ENCODE measurements at places on chromosomes 5 and 9.

DNA sequence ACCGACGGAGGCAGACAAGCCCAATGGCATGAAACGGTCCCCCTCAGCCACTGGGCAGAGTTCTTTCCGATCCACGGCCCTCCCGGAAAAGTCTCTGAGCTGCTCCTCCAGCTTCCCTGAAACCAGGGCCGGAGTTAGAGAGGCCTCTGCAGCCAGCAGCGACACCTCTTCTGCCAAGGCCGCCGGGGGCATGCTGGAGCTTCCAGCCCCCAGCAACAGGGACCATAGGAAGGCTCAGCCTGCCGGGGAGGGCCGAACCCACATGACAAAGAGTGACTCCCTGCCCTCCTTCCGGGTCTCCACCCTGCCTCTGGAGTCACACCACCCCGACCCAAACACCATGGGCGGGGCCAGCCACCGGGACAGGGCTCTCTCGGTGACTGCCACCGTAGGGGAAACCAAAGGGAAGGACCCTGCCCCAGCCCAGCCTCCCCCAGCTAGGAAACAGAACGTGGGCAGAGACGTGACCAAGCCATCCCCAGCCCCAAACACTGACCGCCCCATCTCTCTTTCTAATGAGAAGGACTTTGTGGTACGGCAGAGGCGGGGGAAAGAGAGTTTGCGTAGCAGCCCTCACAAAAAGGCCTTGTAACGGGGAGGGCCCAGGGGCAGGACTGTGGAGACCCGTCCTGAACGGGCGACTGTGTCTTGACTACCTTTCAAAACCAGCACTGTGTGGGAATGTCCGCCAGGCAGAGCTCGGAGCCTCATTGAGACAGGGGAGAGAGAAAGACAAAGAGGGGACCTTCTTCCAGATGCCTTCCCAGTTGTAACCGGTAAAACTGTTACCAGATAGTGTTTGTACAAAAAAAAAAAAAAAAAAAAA, 29.9 kb downstream of the CD180 start:
- DNase-seq, result peak; percentile 80

- peak; percentile 76 for DNase-seq
Observed at GRCh38 chr5:151037561-151038411, 17.4 kb downstream of the GPX3 start.

GRCh38 chr5:911601-912000, 18.9 kb downstream of the TRIP13 start:
- DNase-seq, result no peak

GRCh38 chr9:24602693-24603352, 57.1 kb upstream of the IZUMO3 start:
- no peak for DNase-seq

DNA sequence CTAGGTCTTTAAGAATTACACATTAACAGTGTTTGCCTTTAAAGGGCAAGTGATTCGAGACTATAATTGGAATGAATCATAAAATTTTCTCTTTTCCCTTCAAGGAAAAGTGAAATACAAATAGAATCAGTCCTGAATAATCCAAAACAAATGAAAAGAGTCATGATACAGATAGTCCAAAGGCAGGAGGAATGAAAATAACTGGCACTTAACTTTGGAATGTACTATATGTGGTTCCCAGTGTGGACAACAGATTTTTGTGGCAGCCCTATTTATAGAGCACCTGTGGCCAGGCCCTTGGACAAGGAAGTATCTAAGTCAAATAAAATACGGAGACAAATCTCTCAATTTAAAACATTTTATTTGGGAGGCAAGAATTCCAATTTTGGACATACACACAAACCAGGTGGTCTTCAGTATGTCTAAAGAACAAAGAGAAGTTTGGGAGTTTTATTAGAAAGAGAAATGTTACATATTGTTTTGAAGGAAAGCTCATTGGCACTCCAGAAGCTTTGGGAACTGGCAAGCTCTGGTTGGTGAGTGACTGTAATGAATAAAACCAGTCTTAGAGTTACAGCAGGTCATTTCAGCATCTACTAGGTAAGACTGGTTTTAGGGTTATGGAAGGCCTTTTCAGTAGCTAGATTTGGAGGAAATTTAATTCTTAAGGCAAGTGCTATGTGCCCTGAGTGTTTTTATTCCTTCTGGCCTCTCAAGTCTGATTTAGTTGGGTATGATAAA, 116.0 kb upstream of the PAM start:
- no peak for DNase-seq

DNA sequence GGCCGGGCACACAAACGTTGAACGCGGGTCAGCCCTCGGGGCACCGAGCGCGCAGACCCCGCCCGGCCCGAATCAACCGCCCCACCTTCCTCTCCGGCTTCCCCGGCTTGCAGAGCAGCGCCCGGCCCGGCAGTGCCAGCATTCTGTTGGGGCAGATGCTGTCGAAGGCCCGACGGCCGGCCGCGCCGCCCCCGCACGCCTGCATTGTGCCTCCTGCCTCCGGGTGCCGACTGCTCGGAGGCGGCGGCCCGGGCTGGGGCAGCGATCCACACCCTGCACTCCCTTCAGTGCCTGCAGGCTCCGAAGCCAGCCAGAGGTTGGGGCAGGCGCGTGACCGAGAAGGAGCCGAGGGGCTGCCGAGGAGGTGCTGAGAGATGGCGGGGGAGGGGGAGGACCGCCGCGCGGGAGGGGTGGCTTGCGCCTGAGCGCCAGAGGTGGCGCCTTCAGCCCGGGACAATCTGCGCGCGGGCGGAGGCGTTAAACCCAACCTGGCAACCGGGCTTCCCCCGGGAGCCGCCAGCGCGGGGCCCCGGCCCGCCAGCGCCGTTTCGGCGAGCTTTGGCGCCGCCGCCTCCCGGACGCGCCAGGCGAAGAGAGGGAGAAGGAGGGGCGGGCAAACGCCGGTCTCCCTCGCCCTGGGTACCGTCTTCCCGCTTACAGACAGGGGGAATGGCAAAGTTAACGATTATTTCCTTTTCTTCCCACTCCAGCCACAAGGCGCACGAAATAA, at the start of gene MCIDAS:
MCIDAS (minus strand) TSS at position 382 of the 730 bp plus-strand sequence; CDS start at position 205, 177 bp downstream.
- no peak for DNase-seq

- DNase-seq, result no peak
Observed at GRCh38 chr5:153749960-153750359, 259.5 kb downstream of the GRIA1 start.

- peak; percentile 88 for DNase-seq
Observed at GRCh38 chr9:20683351-20684034, 566 bp upstream of the FOCAD start.

GRCh38 chr5:174844971-174845370, 120.6 kb downstream of the MSX2 start:
- DNase-seq, result no peak

GRCh38 chr5:177357459-177358351, at the start of gene RGS14:
RGS14 (plus strand) TSS chr5:177357924; CDS start chr5:177358025, 101 bp downstream.
- no peak for DNase-seq

DNA sequence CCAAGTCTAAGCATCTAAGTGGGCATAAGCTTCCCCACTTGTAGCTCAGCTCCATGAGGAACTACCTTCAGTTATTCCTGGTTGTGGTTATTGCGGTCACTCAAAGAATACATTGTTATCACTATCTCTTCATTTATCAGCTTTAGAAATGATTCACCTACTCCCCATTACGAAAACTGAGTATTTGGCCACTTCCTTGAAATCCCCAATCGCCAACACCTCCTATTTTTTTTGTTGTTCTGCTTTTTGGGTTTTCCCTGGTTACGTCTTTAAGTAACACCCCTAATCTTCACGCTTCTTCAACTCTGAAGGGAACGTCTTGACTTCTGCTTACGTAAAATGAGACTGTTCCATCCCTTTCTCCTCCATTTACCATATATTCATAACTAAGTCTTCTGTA, 20.7 kb downstream of the MAPK9 start:
- DNase-seq, result no peak

GRCh38 chr5:15069407-15069905, 197.9 kb upstream of the ANKH start:
- no peak for DNase-seq

GRCh38 chr5:139950436-139950835, 92.7 kb downstream of the NRG2 start:
- DNase-seq, result no peak

- no peak for DNase-seq
Observed at GRCh38 chr5:173664154-173664526, 47.7 kb upstream of the BOD1 start.

DNA sequence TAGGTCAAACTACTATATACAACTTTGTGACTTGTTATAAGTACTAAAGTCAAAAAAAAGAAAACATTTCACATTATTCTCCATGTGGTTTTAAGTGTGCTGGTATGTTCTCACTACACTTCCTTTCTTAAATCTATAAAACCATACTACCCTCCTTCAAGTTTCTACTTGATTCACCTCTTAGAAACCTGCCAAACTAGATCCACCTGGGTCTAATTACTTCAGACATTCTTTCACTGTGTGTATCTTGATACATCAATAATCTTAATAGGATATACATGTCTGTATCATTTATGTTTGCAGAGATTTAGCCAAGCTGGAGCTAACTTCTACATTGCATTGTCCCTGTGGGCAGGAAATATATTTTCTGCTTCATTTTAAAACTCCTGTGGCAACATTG, 1012.6 kb downstream of the EFNA5 start:
- DNase-seq, result no peak

DNA sequence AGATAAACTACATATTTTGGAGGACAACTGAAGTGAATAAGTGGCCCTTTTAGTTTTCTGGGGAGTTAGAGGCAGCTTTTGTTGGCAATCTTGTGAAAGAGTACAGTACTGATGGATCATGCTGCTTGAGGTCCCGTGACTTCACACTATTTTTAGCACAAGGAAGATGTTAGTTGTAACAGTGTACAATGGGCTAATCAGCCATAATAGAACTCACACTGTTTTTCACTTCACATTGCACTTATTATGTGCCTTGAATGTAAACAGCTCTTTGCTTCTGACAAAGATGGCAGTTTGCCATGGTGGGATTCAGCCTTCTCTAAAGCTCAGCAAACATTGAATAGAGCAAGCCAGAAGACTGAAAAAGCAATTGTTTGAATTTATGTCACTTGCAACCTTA, 176.7 kb upstream of the ZNF608 start:
- DNase-seq, result peak; percentile 23

GRCh38 chr9:129469188-129469987, 151.5 kb downstream of the C9orf50 start:
- no peak for DNase-seq

GRCh38 chr5:154410008-154410407, 35.8 kb upstream of the SAP30L start:
- no peak for DNase-seq

DNA sequence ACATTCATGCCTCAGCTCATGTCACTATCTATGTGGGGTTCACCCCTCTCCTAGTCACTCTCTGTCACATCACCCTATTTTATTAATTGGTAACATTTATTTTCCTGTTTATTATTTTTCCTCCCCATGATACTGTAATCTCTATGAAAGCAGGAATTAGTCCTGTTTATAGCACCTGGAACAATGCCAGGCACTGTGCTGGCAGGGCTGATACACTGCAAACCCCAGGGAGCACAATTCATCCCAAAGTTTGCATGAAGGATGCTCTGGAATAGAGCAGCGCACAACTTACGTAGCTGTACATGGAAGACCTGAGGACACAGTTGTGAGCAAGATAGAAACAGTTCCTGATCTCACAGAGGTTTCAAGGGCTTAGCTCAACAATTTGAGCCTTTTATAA, 103.2 kb downstream of the NSG2 start:
- no peak for DNase-seq

- no peak for DNase-seq
Observed at GRCh38 chr5:2686321-2687124, 65.0 kb downstream of the IRX2 start.

DNA sequence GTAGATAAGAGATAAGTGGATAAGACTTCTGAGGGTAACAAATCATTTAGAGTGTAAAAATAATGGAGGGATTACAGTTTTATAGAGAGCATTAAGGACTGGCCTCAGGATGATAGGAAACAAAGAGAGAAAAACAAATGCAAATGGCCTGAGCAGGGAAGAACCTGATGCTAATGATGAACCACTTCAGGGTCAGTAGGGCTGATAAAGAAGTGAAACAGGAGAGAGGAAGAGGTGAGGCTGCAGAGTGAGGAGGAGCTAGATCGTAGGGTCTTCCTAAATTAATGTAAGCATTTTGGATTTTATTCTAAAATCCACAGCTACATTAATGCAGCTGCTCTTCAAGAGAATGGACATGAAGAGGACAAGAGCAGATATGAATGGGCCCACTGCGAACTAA, 698.0 kb upstream of the MEF2C start:
- DNase-seq, result no peak

DNA sequence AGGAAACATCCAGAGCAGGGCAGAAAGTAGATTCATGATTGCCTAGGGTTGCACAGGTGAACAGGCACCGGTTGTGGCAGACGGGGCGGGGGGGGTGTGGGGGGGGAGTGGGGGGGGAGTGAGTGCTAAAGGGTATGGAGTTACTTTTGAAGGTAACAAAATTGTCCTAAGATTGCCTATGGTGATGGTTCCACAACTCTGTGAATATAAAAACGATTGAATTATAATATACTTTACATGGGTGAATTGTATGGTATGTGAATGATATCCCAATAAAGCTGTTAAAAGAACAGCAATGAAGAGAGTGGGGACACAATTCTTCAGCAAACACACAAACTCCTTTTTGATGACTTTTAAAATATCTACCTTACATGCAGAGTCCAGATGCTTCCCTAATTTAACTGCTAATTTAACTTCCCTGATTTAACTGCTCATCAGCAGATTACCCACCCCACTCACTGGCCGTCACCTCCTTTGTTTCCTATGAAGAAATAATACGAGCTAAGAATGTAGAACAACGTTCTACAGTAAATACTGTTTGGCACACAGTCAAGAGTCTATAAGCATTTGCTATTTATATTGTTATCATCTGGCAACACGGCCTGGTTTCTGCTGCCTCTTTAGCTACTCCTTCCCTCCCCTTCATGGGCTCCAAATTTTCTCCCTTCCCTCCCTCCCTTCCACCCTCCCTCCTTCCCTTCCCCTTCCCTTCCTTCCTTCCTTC, 83.5 kb downstream of the PTCH1 start:
- DNase-seq, result no peak
